Hepatic stellate cell (primary cell): ENCODE measurements at places on chromosomes 16 and 17.
A peak's percentile ranks its signal among the peaks of the same experiment; 100 is the strongest.

- DNase-seq, result no peak
Measured at GRCh38 chr17:27793168-27793905, 7.0 kb downstream of the NOS2 start.

GRCh38 chr17:7885367-7886226 is 3.0 kb upstream of the CHD3 start:
- DNase-seq, result peak; percentile 57

- no peak for DNase-seq
Measured at GRCh38 chr16:88730632-88731607, 24.6 kb downstream of the CTU2 start.

DNA sequence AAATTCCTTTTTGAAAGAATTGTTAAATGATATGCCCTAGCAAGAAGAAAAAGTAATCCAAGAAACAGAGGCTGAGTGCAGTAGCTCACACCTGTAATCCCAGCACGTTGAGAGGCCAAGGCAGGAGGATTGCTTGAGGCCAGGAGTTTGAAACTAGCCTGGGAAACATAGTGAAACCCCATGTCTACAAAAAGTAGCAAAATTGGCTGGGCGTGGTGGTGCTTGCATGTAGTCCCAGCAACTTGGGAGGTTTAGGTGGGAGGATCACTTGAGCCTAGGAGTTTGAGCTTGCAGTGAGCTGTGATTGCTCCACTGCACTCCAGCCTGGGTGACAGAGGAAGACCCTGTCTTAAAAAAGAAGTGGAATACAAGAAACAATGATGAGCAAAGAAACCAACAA is 56.1 kb downstream of the NT5M start:
- DNase-seq, result no peak

GRCh38 chr17:77315551-77316190 is 174.9 kb downstream of the SEC14L1 start:
- DNase-seq, result no peak

DNA sequence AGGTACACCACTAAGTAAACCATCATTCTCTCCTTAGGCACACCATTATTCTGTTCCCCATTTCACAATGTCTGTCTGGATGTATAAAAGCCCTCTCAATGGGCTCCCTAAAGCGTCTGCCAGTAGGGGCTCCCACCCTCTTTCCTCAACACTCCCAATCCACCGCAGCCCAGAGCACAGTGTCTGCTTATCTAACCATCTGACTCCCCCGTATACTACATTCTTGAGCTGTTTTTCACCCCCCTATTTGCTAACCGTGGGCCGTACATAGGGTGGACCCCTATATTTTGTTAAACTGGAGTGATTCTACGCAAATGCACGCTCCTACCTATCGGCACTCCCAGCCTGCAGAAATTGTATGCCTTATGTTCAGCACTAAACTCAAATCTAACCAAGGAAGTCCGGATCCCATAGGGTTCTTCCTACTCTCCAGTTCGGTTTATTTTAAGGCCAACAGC is 685 bp upstream of the PSMD3 start:
- DNase-seq, result peak; percentile 17
